Ovary (tissue), 10 donors: ENCODE measurements at places on chromosomes 2 and 18.
A peak's percentile ranks its signal among the peaks of the same experiment; 100 is the strongest.

DNA sequence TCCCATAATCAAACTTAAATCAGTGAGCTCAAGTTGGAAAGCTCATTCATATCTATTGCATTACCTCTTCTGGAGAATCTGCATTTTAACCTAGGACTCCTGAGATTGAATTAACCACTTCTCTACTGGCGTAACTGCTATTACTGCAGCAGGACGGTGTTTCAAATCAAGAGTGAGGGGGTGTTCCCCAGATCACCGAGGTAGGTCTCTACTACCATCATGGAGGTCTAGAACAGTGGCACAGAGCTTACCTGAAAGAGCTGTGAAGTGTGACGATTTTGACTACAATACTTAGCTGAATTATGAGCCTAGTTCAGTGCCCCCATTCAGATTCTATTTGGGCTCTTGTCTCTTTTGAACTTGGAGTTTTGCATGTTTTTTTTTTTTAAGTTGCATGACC, 119.5 kb downstream of the POLE4 start:
- no peak overlapping the region for H3K27ac ChIP-seq
- H3K4me1 ChIP-seq, result no peaks in the 10 kb centered on the region
- H3K4me3 ChIP-seq, result no peak overlapping the region

DNA sequence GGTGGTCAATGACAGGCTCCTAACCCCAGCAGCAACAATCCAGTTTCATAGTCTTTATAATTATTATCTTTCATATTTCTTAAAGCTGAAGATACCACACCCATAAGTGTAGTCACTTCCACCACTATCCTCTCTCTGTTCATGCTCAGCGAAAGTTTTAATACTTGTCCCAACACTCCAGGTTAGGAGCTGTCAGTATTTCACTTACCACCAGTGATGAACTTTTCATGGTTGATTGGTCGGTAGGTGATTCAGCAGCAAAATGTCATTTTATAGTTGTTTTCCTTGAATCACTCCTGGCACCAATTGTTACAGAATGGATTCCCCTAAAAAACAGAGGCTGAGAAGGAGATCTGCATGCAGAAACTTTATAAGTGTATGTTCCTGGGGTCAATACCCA, 324.9 kb downstream of the CCDC85A start:
- no peaks in the 10 kb centered on the region for H3K36me3 ChIP-seq
- no peaks in the 10 kb centered on the region for H3K27me3 ChIP-seq

- H3K4me3 ChIP-seq, result no peak overlapping the region
- H3K36me3 ChIP-seq, result no peaks in the 10 kb centered on the region
- no peak for DNase-seq
- no peak overlapping the region for H3K27ac ChIP-seq
- H3K4me1 ChIP-seq, result no peaks in the 10 kb centered on the region
- no peaks in the 10 kb centered on the region for H3K27me3 ChIP-seq
These were observed 71.2 kb downstream of the TGFA start for GRCh38 chr2:70482401-70482800.

- no peaks in the 10 kb centered on the region for H3K27me3 ChIP-seq
- H3K27ac ChIP-seq, result no peak overlapping the region
- peaks cover 2% of the 10 kb centered on the region for H3K4me1 ChIP-seq
- no peak overlapping the region for H3K4me3 ChIP-seq
- no peaks in the 10 kb centered on the region for H3K36me3 ChIP-seq
These were observed 28.4 kb downstream of the TGIF1 start for GRCh38 chr18:3478262-3478978.

- no peak overlapping the region for H3K4me3 ChIP-seq
- H3K36me3 ChIP-seq, result no peaks in the 10 kb centered on the region
These were observed 165.6 kb downstream of the INHBB start for GRCh38 chr2:120511536-120511935.

DNA sequence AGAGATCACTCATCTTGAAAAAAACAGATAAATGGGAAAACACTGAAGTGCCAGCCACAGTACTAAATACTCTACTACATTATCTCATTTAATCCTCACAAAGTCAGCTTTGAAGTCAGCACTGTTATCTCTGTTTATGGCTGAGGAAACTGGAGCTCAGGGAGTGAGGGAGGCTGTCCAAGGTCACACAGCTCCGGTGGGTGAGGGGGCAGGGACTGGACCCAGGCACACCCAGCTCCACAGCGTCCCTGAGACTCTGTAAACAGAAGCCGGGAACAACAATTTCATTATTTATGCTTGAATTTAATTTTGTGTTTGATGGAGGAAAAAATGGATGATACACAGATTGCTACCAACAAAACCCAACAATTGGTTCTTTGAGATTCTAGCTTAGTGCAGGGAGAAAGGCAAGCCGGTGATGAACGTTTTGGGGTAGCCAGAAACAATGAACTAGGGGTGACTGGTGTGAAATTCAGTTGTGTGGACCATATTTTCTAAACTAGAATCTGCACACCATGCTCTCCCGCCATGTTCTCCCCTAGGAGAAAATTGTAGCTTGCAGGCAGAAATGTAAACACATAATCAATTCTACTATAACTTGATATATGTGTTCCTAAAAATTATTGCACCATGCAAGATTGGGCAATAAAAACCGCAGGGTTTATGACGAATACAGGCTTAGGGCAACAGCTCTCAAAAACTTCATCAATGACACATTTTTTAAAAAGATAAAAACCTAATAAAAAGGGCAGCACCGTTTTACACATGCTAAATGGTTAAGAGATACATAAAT, at the start of gene GREB1:
GREB1 (plus strand) TSS at position 768 of the 793 bp plus-strand sequence. CDS start 22,570 bp downstream, outside the sequence.
- peaks cover 26% of the 10 kb centered on the region for H3K4me1 ChIP-seq
- no peaks in the 10 kb centered on the region for H3K27me3 ChIP-seq
- H3K36me3 ChIP-seq, result no peaks in the 10 kb centered on the region
- DNase-seq, result peak; percentile 61
- H3K27ac ChIP-seq, result no peak within 1 kb of the TSS

DNA sequence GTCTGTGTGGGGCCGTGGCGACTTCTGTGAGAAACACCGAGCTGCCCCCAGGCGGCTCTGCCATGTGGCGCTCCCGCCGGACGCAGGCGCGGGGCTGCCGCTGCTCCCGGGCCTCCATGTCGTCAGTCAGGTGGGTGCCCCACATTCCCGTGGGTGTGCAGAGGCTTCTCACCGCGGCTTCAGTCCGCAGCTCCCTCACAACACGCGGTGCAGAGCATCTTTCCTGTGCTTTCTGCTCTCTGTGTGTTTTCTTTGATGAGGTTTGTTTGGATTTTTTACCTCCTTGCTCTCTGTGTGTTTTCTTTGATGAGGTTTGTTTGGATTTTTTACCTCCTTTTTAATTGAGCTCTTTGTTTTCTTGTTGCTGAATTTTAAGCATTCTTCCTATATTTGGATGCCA, 13.0 kb downstream of the AQP12A start:
- DNase-seq, result peak; percentile 3
- H3K4me3 ChIP-seq, result no peak overlapping the region
- no peaks in the 10 kb centered on the region for H3K36me3 ChIP-seq

DNA sequence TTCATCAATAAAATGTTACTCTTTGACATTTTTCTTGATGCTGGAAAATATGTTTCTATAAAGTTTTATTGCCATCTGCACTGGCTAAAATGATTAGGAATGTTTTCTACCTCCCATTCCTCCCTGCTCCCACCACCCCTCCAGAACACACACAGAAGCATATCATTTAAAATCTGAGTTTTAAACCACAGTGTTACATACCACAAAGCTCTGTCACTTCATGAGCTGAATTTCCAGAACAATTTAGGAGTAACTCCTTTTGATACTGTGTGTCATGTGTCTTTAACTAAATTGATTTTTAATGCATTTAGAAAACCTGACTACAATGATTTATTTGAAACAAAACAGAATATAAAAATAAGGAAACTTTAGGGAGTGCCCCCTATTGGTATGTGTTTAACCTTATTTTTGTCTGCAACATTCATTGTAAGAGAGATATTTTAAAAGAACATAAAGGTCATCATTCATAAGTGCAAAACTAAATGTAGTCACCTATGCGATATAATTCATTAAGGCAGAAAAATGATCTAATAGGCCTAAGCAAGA, 52.0 kb downstream of the FEZ2 start:
- no peak overlapping the region for H3K4me3 ChIP-seq
- no peaks in the 10 kb centered on the region for H3K36me3 ChIP-seq
- no peaks in the 10 kb centered on the region for H3K27me3 ChIP-seq
- no peak overlapping the region for H3K27ac ChIP-seq
- no peaks in the 10 kb centered on the region for H3K4me1 ChIP-seq
- no peak for DNase-seq

GRCh38 chr2:29586919-29587318, 334.5 kb downstream of the ALK start:
- H3K36me3 ChIP-seq, result no peaks in the 10 kb centered on the region
- H3K27ac ChIP-seq, result no peak overlapping the region
- no peak overlapping the region for H3K4me3 ChIP-seq
- DNase-seq, result no peak
- no peaks in the 10 kb centered on the region for H3K27me3 ChIP-seq
- no peaks in the 10 kb centered on the region for H3K4me1 ChIP-seq

GRCh38 chr2:183666031-183666430, 541.8 kb downstream of the NUP35 start:
- no peak overlapping the region for H3K27ac ChIP-seq
- H3K27me3 ChIP-seq, result no peaks in the 10 kb centered on the region
- peaks cover 1% of the 10 kb centered on the region for H3K4me1 ChIP-seq
- DNase-seq, result no peak
- H3K4me3 ChIP-seq, result no peak overlapping the region

DNA sequence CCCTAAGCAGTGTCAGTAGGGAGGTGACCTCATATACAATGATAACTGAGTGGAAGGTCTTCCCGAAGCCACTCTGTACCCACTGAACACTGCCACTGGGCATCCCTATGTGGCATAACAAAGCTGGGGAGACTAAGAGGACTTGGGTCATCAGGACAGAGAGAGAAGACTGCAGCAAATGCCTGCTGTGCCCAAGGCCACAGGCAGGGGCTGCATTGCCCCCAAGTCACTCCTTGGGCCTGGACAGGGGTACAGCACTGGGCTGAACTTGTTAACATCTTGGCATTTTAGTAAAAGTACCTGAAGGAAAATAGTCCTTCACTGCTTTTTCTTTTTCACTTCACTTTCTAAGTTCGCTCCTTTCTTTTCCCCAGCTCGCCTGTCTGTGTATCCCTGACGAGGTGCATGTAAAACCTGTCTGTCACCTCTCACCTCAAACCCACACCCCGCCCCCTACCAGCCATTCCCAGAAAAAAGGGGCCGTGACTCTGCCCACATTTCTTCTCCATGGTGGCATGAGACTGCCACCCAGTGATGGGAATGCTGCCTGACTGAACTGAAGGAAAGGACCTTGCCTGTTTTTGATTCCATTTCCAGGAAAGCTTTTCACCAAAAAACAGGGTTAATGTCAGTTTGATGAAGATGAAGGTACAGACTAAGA, 62.9 kb downstream of the MTHFD2 start:
- no peaks in the 10 kb centered on the region for H3K36me3 ChIP-seq
- DNase-seq, result no peak
- no peaks in the 10 kb centered on the region for H3K27me3 ChIP-seq
- no peak overlapping the region for H3K4me3 ChIP-seq
- no peak overlapping the region for H3K27ac ChIP-seq

DNA sequence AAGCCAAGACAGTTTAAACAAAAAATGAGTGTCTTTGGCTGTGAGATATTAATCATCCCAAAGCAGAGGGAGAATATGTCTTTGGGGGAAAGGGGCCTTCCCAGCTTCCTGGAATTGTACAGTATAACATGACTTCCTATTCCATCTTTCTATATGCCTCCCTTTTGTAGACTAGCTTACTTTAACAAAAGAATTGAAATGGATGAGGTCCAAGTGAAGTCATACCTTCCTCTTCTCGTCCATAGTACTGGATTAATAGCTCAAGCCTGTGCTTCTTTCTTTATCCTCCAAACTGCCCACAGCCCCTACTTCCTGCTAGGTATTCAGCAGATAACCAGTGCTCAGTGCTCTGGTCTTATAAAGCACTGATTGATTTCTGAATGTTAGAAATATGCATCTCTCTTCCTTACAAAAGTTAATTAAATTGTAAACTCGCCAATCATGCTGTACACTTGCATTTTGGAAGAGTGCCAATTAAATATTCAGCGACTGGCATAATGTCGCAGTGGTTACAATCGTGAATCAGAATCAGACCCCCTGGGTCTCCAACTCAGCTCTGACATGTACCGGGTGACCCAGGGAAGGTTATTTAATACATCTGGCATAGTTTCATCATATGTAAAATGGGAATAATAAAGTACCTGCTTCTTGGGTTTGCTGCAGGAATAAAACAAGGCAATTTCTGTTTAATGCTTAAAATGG, 325.1 kb downstream of the RND3 start:
- no peak for DNase-seq
- no peak overlapping the region for H3K27ac ChIP-seq
- no peaks in the 10 kb centered on the region for H3K4me1 ChIP-seq

GRCh38 chr2:222776792-222777191, 84.0 kb upstream of the ACSL3 start:
- H3K4me3 ChIP-seq, result no peak overlapping the region
- no peak overlapping the region for H3K27ac ChIP-seq
- peaks cover 8% of the 10 kb centered on the region for H3K4me1 ChIP-seq
- no peaks in the 10 kb centered on the region for H3K36me3 ChIP-seq
- no peaks in the 10 kb centered on the region for H3K27me3 ChIP-seq

- H3K36me3 ChIP-seq, result no peaks in the 10 kb centered on the region
- H3K4me3 ChIP-seq, result no peak overlapping the region
- H3K27ac ChIP-seq, result no peak overlapping the region
These were observed 41.3 kb downstream of the BCL2L11 start for GRCh38 chr2:111161971-111162370.

- H3K27me3 ChIP-seq, result no peaks in the 10 kb centered on the region
- H3K27ac ChIP-seq, result no peak overlapping the region
- no peak for DNase-seq
- H3K4me3 ChIP-seq, result no peak overlapping the region
These were observed 32.3 kb downstream of the SPAST start for GRCh38 chr2:32095671-32096070.

DNA sequence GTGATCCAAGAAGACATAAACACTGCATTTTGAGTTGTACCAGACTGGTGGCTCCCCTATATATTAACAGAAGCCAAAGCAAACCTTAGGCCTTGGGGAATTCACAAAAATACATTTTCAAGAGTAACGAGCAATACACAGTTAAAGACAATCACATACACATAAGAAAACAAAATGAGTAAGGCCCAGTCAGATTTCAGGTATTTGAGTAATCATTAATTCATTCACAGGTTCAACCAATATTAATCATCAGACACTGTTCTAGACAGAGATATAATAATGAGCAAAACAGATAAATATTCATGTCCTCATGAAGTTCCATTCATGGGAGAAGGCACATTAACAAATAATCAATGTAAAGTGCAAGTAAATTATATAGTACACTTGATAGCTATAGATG, 9.6 kb downstream of the STPG4 start:
- H3K4me3 ChIP-seq, result no peak overlapping the region
- no peak overlapping the region for H3K27ac ChIP-seq
- DNase-seq, result no peak
- H3K4me1 ChIP-seq, result no peaks in the 10 kb centered on the region

DNA sequence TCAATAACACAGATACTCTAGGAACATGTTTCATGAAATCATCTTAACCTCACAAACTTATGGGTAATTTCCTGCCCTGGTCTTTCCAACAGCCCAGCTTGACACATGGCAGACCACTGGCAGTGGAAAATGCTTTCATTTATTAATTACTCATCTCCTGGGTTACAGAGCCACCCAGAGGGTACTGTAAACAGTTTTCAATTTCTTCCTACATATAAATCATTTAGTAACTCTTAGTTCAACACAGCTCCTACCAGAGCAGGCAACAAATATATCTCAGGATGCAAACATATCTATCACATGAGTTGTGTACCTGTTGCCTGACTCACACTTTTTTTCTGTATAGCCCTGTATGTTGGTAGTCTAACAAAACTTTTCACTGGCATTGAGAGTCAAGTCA, 99.2 kb upstream of the VRK2 start:
- H3K4me1 ChIP-seq, result no peaks in the 10 kb centered on the region
- H3K27me3 ChIP-seq, result no peaks in the 10 kb centered on the region
- H3K36me3 ChIP-seq, result no peaks in the 10 kb centered on the region
- DNase-seq, result no peak
- H3K27ac ChIP-seq, result no peak overlapping the region
